Muscle of leg (tissue), 16 donors: ENCODE measurements at places on chromosomes 7 and 10.
A peak's percentile ranks its signal among the peaks of the same experiment; 100 is the strongest.

DNA sequence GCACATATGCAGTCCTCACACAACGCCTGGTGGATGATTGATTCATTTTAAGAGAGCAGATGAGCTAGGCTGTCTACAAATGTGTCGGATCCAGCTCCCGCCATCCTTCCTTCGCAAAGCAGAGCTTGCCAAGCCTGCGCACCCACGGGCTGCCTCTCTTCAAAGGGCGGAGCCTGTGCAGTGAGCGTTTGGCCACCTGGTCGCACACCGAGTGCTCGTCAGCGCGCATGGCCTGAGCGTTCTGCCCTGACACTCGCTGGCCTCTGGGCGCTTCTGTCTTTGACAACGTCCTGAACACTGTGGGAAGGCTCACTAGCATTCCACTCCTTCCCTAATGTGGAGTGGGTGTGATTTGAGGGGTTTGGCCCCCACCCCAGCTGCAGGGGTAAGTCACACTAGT lies 47.1 kb upstream of the TMEM72 start:
- peak; percentile 71 for DNase-seq

GRCh38 chr10:79449181-79450146 lies 4.0 kb upstream of the ZCCHC24 start:
- no peak for DNase-seq

DNA sequence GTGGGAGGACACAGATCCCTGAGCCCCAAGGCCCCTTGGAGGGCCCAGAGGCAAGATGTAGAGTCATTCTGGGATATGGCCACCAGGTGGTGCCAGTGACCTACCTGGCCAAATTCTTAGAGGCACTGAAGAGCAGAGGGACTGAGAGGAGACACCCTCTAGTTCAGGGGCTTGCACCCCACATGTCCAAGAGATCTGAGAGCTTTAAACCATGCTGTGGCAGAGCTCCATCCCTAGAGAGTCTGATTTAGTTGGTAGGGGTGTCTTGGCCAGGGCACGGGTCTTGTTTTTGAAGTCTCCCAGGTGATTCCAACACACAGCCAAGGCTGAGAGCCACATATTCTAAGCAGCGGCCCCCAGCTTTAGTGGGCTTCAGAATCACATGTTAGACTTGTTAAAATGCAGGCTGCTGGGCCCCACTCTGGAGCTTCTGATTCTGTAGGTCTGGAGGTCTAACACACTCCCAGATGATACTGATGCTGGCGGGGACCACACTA lies 52.5 kb downstream of the PRF1 start:
- peak; percentile 79 for DNase-seq

DNA sequence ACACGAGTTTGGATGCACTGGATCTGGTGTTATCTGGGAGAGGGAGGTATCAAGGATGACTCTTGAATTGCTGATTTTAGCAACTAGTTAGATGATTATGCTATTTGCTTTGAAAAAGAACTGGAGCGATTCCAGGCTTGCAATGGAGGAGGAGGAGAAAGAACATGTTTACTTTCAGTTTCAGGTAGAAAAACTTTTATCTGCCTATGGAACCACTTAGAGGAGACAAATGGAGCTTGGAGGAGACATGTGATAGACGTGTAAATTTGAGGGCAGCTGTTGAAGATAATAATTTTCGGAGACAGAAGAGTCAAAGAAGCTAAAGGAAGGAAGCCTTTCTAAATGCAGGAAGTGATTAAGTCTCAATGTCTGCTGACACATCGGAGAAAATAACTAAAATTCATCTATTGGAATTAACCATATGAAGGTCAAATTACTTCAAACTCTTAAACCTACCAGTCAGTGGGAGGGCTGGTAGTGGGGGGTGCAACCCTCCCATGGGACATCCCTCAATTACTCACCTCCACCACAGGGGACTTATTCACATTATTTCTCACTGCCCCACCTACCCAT lies 56.4 kb upstream of the GNAI1 start:
- no peak for DNase-seq

DNA sequence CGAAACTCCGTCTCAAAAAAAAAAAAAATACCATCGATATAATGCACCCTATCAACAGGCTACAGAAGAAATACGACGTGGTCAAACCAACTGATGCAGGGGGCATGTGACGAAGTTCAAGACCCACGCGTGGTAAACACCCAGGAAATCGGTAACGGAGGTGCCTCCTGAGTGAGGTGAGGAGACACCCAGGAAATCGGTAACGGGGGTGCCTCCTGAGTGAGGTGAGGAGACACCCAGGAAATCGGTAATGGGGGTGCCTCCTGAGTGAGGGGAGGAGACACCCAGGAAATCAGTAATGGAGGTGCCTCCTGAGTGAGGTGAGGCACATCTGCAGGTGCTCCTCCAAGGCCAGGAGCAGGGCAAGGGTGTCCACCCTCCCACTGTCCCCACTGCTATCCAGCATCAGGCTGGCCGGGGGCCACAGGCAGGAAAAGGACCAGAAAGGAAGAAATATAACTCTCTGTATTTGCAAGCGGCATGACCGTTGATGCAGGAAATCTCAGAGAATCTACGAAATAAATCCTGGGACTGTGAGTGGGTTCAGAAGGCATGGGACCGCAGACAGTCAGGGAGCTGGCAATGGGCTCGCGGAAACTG lies 10.7 kb upstream of the GPR146 start:
- DNase-seq: no peak

- DNase-seq: peak; percentile 19
These were observed 1.3 kb downstream of the HELLS start for GRCh38 chr10:94546901-94547185.

DNA sequence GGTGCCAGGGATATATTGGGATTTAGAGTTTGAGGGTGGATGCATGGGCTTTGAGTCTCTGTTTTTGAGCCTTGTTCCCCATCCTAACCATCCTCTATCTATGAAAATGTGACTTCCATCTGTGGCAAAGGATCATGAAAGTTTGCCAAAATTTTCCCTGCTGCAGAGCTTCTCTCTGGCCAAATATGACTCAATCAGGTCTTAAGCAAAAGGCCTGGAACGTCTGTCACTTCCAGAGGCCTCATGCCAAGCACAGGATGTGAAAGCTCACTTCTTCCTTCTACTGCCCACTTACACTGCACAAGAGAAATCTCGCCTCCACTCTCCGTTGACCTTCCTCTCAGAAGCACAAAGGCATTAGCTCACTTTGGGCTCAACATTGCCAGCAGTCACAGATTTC lies 696.9 kb upstream of the NRP1 start:
- DNase-seq: peak; percentile 88

- DNase-seq: no peak
These were observed 49.0 kb upstream of the EN2 start for GRCh38 chr7:155408651-155409586.

DNA sequence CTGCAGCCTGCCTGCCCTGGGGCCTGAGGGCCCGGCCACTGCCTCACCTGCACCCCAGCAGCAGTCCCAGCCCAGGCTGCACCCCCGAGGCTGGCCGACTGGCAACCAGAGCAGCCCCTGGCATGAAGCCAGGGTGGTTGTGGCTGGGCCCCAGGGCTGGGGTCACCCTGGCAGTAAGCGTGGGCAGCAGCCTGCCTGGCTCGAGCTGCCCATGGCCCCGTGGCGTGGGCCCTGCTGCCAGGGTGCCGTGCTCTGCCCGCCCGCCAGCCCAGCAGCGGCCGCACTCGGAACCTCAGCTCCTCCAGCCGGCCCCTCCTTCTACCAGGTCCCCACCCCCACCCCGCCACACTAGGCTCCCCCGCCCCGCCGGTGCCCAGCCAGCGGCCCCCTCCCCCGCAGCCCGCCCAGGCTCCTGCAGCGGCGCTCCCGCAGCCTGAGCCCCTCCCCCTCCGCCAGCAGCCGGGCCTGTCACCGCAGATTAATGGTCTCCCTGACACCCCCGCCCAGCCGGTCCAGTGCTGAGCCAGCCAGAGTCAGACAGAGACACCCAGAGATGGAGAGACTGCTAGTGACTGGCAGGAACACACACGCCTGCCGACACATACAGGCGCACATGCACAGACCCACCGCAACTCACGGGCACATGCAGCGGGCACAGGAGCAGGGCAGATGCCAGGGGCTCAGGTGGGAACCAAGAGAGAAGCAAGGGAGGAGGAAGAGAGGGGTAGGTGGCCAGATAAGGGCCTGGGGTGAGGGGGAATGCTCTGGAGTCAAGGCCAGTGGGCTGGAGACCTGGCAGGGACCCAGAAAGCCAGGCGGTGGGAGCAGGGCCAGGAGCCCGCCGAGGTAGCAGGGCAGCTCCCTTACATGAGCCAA lies 22.4 kb downstream of the KCNH2 start:
- peak; percentile 80 for DNase-seq

GRCh38 chr10:121481180-121481579 lies 117.1 kb downstream of the FGFR2 start:
- peak; percentile 22 for DNase-seq

- peak; percentile 55 for DNase-seq
These were observed 554 bp downstream of the CSGALNACT2 start for GRCh38 chr10:43138757-43139241.
